ENCODE measurements at places on chromosomes 4 and X.

DNA sequence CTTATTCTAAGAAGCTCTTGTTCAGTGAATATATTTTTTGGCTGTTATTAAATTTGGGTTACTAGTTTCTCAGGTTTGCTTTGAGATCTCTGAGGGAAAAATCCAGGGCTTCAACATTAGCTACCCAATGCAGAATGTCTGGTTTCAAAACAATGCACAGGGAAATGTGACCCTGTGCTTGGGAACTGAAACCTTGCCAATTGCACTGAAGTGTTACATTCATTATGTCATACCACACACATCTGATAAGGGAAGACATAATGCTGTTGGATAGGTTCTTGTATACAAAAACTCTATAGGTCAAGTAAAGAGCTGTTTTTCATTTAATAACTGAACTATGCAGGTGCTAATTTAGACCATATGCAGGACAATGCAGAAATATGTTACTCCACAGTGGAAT lies 345.3 kb upstream of the BMP3 start:
- no peak for DNase-seq

- no peak for DNase-seq
These were observed 41.9 kb upstream of the APLN start for GRCh38 chrX:129696463-129697155.

DNA sequence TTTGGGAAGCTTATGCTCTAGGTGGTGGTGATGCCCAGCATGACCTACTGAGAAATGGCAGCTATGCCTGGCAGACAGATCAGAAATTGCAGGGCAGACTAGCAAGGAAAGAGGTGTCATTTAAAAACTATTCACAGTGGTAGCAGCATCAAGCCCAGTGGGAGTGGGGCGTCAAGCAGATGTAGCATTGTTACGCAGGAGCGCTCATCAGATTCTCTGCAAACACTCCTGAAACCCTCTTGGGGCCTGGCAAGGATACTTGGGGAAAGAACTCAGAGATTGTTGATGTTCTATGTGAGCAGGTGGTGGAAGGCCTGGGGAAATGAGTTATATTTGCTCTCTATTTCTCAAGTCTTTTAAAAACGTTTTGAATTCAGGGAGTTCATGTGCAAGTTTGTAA lies 437.6 kb downstream of the RAPGEF2 start:
- DNase-seq, result no peak

DNA sequence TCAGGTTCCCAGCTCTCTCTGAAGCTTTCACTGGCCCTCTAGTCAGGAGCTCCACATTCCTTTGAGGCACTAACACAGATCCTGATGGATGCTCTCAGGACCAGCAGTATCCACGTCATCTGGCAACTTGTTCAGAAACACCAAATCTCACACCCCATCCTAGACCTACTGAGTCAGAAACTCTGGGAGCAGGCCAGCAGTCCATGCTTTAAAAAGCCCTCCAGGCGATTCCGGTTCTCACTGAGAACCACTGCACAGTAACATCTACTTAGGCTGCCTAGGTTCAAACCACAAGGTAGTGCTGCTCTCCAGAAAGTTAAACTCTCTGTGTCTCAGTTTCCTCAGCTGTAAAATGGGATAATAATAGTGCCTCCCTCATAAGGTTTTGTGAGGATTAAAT lies 55.3 kb downstream of the CCDC158 start:
- no peak for DNase-seq

DNA sequence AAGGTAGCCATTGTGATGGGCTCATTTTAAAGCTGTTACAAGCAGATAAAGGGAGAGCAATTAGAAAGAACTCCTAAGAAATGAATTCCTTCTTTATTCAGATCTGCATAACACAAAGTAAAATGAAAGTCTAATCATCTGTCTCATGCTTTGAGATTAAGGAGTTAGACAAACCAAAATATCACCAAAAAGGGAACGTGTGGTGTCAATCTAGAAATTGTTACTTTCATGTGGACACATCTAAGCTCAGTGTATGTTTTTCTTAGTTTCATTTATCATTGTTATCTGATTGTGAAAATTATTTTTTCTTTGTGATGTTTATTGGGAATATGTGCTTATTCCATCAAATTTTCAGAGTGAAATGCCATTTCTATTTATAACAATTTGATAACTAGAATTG lies 80.3 kb downstream of the BANK1 start:
- no peak for DNase-seq

DNA sequence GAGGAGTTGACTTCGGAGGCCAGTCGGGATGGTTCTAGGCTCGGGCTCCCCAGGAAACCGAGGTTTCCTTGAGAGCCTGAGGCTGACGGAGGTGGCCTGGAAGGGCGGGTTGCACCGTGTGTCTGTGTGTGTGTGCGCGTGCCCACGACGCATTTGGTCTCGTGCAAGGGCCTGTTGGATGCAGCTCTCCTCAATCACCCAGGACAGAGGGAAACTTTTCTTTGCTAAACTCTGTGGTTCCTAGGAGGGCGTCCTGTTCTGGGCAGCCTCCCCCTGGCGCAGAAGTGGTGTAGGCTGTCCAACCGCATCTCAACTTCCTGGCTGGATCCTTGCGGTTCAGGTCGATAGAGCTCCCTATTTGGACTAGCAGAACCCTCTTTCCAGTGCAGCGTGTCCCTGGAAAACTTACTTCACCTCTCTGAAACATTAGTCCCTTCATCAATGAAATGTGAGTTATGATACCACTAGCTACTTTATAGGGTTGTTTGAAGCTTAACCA lies 973 bp downstream of the STK32B start:
- no peak for DNase-seq

DNA sequence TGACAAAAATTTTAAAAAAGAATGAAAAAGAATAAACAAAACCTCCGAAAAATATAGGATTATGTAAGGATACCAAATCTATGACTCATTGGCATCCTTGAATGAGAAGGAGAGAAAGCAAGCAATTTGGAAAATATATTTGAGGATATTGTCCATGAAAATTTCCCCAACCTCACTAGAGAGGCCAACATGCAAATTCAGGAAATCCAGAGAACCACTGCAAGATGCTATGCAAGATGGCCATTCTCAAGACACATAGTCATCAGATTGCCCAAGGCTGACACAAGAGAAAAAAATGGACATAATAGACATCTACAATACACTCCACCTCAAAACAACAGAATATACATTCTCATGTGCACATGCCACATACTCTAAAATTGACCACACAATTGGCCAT lies 135.9 kb upstream of the SPANXB1 start:
- no peak for DNase-seq

DNA sequence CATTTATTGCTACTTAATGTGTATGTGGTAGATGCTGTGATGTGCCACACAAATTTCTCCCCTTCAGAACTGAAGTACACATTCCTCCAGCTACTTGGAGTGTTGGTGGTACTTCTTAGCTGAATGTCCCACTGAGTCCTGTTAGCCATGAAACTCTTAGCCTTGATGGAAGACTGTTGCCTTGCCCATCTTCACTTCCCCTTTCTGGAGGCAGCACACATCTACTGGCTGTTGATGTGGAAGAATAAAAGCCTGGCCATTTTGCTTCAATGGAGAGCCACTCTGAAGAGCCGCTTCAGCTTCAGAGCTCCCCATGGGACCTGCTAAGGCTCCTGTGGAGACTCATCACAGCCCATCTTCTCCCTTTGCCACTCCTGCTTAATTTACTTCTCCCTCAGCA lies 157.7 kb upstream of the PITX2 start:
- DNase-seq, result no peak

DNA sequence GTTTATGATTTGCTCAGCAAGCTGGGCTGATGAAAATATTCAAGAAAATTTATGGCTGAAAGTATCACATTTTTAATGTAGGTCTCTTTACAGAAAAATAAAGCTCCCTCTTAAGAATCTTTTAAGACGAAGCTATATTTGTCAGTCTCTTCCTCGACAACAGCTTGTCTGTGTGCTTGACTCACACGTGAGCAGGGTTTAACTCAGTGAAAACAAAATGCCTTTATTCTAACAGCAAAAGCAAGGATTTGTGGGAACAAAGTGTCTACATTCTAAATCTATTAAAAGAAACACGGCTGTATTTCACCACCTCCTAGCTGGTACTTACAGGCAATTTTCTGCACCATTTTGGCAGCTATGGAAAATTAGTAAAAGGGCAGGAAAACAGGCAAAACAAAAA lies 75.5 kb downstream of the NYX start:
- no peak for DNase-seq

DNA sequence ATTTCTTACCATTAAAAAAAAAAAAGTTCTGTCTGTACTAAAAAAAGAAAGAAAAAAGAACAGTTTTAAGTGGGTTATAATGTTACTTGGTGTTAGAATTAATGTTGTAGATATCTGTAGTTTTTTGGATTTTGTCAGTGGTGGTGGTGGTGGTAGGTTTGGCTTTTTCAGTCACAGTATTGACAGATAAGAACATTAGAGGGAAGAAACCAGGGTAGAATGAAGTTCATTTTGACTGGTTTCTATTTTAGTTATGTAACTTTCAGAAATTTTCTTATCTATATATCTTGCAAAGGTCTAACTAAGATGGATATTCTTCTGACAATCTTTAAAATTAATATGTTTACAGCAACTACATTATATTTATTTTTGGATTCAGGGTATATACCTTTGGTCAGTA lies 105.4 kb downstream of the FBXW7 start:
- no peak for DNase-seq

GRCh38 chr4:84673475-84674240 lies 90.7 kb downstream of the CDS1 start:
- DNase-seq, result no peak

- DNase-seq, result no peak
These were observed 69.2 kb upstream of the ZCCHC13 start for GRCh38 chrX:74234818-74235217.

DNA sequence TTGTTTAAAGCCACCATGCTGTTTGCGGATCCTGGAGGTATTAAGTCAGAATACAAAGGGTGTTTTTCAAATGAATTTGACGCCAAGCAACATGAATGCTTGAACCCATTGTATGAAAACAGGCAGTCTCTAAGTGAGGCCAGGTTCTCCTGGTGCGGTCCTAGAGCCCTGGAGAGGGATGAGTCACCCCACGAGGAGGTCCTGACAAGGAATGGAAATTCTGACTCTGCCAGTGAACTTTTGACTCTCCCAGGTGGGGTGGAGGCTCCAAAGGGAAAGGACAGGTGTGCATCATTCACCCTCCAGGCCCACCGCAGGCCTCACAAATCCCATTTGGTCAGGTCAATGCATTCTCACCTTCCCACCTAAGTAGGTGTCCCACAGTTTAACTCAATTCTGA lies 1.5 kb downstream of the TRIM2 start:
- DNase-seq, result no peak

- DNase-seq, result no peak
These were observed 1.3 kb downstream of the CAMK2D start for GRCh38 chr4:113760094-113760794.

- no peak for DNase-seq
These were observed 233.4 kb upstream of the ANXA3 start for GRCh38 chr4:78318126-78318525.

- no peak for DNase-seq
These were observed 208.6 kb downstream of the SPOCK3 start for GRCh38 chr4:167025670-167026069.

GRCh38 chrX:7109838-7110793 lies 37.4 kb upstream of the STS start:
- no peak for DNase-seq
